ENCODE measurements at places on chromosomes 11 and 22. TPM values are rescaled to one million over a fixed set of nuclear protein-coding genes. Genes with fewer than 3 reads are reported as not detected.

The CLCF1 gene
- total RNA-seq, result 3.4 TPM

The NCAPH2 gene
- 40.2 TPM for total RNA-seq

The SLC39A13 gene
- total RNA-seq, result 35.8 TPM

The TSPAN32 gene
- not detected for total RNA-seq

The TMEM223 gene
- total RNA-seq, result 12.6 TPM

The CD6 gene
- 1.8 TPM for total RNA-seq

The TSKU gene
- total RNA-seq, result 23.8 TPM

The CHRM4 gene
- total RNA-seq, result not detected

The DDX25 gene
- total RNA-seq, result 4.1 TPM

The C11orf42 gene
- total RNA-seq, result not detected

The OR4A16 gene
- total RNA-seq, result not detected

The SHISAL1 gene
- 0.81 TPM for total RNA-seq

The CASP1 gene
- total RNA-seq, result 31.4 TPM

The DEPDC7 gene
- total RNA-seq, result 2.0 TPM

The PYGM gene
- 1.4 TPM for total RNA-seq

The DMC1 gene
- 0.38 TPM for total RNA-seq

The SEC14L6 gene
- 3.0 TPM for total RNA-seq

The PKP3 gene
- total RNA-seq, result not detected

The NCF4 gene
- total RNA-seq, result 13.0 TPM

The SCARF2 gene
- total RNA-seq, result 45.3 TPM

The FXYD2 gene
- 1.2 TPM for total RNA-seq

The SPON1 gene
- 35.5 TPM for total RNA-seq

The SLC43A3 gene
- total RNA-seq, result 31.4 TPM

The APOL6 gene
- 27.8 TPM for total RNA-seq

The MOGAT2 gene
- total RNA-seq, result not detected

The IGLL1 gene
- not detected for total RNA-seq

The SSTR3 gene
- 0.50 TPM for total RNA-seq

The CAT gene
- 195 TPM for total RNA-seq

The ISX gene
- 0.08 TPM for total RNA-seq

The RASGRP2 gene
- total RNA-seq, result 11.1 TPM

The CEND1 gene
- 0.50 TPM for total RNA-seq

The RTN4R gene
- 0.83 TPM for total RNA-seq

The RHOD gene
- total RNA-seq, result 7.7 TPM

The HTR3A gene
- 0.13 TPM for total RNA-seq

The GRAP2 gene
- 1.3 TPM for total RNA-seq

The ZP1 gene
- 0.25 TPM for total RNA-seq

The PLA2G3 gene
- total RNA-seq, result not detected

The RFPL2 gene
- not detected for total RNA-seq

The GLYATL1 gene
- total RNA-seq, result not detected

The INSC gene
- not detected for total RNA-seq

The LMO1 gene
- total RNA-seq, result not detected

The A4GALT gene
- total RNA-seq, result 21.6 TPM

The ACR gene
- 0.61 TPM for total RNA-seq
